ENCODE measurements at places on chromosomes 12 and 14.

GRCh38 chr12:112482733-112483132, 64.0 kb downstream of the PTPN11 start:
- DNase-seq, result no peak

- DNase-seq, result no peak
Measured at GRCh38 chr12:116384691-116385485, 107.4 kb upstream of the MED13L start.

GRCh38 chr14:100734031-100734990, 7.6 kb downstream of the DLK1 start:
- DNase-seq, result no peak

GRCh38 chr14:45060551-45060950, 23.4 kb upstream of the PRPF39 start:
- DNase-seq, result no peak

- DNase-seq, result no peak
Measured at GRCh38 chr12:41402801-41403200, 214.7 kb downstream of the PDZRN4 start.

DNA sequence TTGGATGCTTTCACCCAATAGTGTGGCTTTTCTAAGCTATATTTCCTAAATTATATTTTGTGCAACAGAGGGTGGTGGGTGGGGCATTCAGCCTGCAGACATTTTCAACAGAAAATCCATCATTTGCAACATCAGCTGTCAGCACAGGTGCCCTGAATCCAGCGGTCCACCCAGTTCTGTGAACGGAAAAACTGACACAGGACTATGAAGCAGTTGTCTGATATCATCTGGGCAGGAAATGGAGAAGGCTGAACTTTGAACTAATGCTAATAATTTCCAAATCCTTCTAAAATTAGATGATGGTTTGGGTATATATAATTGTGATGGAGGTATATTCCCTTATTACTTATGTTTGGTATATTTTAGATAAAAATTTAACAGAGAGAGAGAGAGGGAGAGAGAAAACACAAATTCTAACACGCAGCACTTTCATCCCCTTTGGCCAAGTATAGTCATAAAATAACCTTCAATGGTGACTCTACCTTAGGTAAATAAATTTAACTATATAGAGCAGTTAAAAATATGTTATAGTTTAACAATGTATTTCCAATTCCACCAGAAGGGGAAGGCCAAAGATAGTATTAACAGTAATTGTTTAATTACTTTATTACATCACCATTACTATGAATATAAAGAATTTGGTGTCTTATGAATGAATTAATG, 58.3 kb upstream of the PTPRB start:
- DNase-seq, result no peak

Measured in stimulated activated CD4-positive, alpha-beta T cell treated with anti-CD3 and anti-CD28 coated beads, Interleukin-1b, Interleukin-23, amount 100 ng/mL, for 1 hour (primary cell).